Stimulated activated CD4-positive, alpha-beta T cell treated with anti-CD3 and anti-CD28 coated beads, Interleukin-1b, Interleukin-23, amount 100 ng/mL, for 48 hours (primary cell): ENCODE measurements at places on chromosomes 1 and 21.

GRCh38 chr1:10178597-10179405 lies 31.6 kb upstream of the KIF1B start:
- DNase-seq, result no peak

DNA sequence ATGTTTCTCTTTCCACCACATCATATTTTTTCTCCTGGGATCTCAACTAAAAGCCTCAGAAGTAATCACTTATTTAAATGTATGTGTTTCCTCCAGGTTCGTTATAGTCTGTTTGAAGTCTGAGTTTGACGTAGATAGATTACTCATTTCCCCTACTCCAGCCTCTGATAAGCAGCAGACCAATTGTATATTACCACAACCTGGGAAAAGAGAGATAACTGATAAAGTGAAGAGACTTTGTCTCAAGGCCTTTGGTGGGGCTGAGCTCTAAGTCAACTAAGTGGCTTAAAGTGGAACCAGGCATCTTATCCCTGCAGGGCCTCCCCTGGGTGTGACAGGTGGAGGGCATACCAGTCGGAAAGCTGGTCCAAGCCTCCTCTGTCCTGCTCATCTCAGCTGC lies 34.9 kb upstream of the CACNA1E start:
- DNase-seq, result no peak

DNA sequence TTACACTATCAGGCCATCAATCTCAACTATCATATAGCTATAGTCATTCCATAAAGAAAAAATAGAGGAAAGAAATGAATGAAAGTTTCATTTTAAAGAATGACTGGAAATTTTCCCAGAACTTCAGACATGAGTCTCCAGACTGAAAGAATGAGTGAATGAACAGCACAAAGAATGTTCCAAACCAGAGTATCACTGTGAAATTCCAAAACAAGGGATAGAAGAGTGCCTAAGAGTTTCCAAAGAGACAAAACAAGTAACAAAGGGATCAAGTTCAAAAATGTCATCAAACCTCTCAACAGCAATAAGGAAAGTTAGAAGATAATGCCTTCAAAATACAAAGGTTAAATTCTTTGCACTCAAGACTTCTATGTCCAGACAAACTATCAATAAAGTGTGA lies 114.9 kb downstream of the DENND1B start:
- DNase-seq, result no peak

GRCh38 chr1:211601982-211602670 lies 23.2 kb upstream of the SLC30A1 start:
- DNase-seq, result no peak

DNA sequence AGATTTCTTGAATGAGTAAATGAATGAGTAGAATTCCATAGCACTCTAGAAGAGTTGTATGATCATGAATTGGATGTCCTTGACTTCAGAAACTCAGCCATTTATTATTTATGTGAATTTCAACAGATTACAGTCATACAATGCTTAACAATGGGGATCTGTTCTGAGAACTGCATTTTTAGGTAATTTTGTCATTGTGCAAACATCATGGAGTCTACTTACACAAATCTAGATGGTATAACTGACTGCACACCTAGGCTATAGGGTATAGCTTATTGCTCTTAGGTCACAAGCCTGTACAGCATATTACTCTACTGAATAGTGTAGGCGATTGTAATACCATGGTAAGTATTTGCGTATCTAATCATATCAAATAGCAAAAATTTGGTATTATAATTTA lies 59.6 kb downstream of the PRRX1 start:
- DNase-seq, result no peak

- peak; percentile 20 for DNase-seq
Observed at GRCh38 chr1:44254392-44254910, 41.2 kb downstream of the DMAP1 start.

- DNase-seq, result no peak
Observed at GRCh38 chr1:210373628-210373877, 44.9 kb downstream of the HHAT start.

- DNase-seq, result no peak
Observed at GRCh38 chr1:234295068-234295467, 78.2 kb upstream of the COA6 start.
